ENCODE measurements at places on chromosomes 5 and 9.

- no peak for DNase-seq
Observed at GRCh38 chr5:73256862-73257261, 83.9 kb downstream of the TMEM174 start.

- DNase-seq, result no peak
Observed at GRCh38 chr9:133801739-133802138, 63.6 kb upstream of the SARDH start.

- DNase-seq, result no peak
Observed at GRCh38 chr5:72223371-72223770, 96.7 kb downstream of the MRPS27 start.

DNA sequence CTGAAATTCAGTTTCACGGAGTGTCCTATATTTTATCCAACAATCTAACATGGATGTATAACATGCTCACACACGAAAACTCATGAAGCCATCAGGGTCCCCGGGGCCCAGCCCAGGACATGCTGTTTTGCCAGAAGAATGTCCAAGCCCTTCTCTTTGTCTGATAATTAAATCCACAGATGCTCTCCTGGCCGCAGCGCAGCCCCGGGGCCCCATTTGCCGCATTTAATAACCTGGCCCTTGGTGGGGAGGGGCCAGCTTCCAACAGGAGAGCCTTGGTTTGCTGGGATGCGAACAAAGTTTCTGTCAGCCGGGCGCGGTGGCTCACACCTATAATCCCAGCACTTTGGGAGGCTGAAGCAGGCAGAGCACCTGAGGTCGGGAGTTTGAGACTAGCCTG lies 30.0 kb downstream of the PLPP7 start:
- no peak for DNase-seq

GRCh38 chr9:137411645-137412380 lies 11.1 kb downstream of the EXD3 start:
- peak; percentile 8 for DNase-seq

GRCh38 chr5:30113542-30113941 lies 1079.9 kb upstream of the CDH6 start:
- DNase-seq, result no peak

DNA sequence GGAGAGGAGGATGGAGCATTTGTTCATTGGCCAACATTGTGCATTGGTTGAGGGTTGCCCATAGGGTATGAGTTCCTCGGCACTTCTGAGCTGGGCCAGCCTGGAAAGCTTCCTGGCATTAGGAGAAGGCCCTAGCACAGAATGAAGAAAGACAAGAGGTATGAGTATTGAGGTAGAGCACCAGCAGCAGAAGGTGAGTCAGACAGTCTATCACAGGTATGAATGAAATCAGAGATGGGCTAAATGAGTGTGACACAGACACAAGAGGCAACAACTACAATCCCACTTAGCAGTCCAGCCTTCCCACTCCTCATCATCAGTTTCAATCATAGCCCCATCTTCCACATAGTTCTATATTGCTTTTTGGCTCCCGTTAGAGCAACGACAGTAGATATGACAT lies 25.4 kb upstream of the TGFBR1 start:
- no peak for DNase-seq
